ENCODE measurements at places on chromosomes 7 and 10.

- no peaks in the 10 kb centered on the region for H3K4me1 ChIP-seq
- no peak overlapping the region for H3K4me3 ChIP-seq
- H3K27ac ChIP-seq = no peak overlapping the region
- no peaks in the 10 kb centered on the region for H3K27me3 ChIP-seq
These were observed 201.3 kb upstream of the CDCA7L start for GRCh38 chr7:22146961-22147512.

GRCh38 chr10:79904671-79905321 lies 44.1 kb downstream of the SFTPD start:
- peak overlapping the region; percentile 54 for H3K4me3 ChIP-seq
- H3K27me3 ChIP-seq = no peaks in the 10 kb centered on the region
- H3K36me3 ChIP-seq = no peaks in the 10 kb centered on the region
- peaks cover 5% of the 10 kb centered on the region for H3K4me1 ChIP-seq

DNA sequence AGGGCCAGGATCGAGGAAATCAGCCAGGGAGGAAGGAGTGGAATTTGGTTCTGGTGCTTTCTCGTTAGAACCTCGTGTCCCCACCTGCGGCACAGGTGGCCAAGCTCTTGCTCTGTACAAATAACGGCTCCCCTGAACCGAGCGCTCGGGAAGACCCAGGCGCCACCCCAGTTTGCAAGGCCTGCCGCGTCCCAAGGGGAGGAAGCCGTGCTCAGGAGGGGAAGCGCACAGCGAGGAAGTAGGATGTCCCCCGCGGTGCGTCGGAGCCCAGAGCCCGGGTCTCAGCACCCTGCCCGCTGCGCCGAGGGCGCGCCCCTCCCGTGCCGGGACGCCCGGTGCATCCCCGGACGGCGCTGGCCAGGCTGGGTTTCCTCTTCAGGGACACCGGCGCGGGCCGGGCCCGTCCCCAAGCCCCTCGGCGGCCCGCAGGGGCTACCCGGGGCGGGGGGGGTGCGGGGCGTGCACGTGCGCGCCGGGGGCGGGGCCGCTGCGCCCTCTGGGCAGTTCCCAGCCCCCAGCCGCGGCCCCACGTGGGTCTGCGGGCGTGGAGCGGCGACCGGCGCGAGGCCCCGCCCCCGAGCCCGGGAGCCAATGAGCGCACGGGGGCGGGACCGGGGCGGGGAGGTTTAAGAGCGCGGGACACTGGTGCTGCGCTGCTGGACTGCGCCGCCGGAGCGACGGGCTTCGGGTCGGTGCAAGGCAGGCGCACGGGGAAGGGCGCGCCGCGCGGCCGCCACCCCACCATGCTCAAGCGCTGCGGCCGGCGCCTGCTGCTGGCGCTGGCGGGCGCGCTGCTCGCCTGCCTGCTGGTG lies at the start of gene LFNG:
LFNG (plus strand) TSS at position 656 of the 812 bp plus-strand sequence; CDS start at position 744, 88 bp downstream.
- peaks cover 55% of the 10 kb centered on the region for H3K4me1 ChIP-seq
- peak within 1 kb of the TSS; percentile 81 for H3K4me3 ChIP-seq
- H3K27ac ChIP-seq = peak within 1 kb of the TSS; percentile 14
- H3K36me3 ChIP-seq = no peaks in the 10 kb centered on the region

DNA sequence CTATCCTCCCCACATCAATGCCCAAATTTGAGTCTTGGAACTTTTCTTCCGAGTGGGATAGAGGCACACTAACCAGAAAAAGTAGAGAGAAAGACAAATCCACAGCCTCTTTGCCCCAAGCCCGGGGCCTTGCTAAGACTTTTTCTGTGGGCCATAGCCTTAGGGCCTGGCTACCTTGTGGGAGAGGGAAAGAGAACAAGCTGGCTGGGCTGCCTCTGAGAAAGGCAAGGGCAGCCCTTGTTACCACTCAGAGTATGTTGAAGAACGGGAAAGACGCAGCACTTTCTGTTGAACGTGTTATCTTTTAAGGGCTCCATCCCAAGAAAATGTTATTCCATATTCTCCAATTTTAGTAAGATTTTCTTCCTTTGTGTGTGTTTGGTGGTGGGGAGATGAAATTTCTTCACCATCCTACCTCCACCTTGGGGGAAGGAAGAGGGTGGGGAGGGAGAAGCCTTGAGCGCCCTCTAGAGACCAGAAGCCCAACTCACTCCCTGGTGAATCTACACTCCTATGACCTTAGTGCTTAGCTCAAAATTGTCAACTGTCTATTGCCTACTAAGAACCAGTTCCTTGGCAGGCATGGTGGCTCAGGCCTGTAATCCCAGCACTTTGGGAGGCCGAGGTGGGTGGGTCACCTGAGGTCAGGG lies 3.9 kb upstream of the NRF1 start:
- H3K27ac ChIP-seq = peak overlapping the region; percentile 24
- no peak for DNase-seq

- H3K4me3 ChIP-seq = no peak overlapping the region
- DNase-seq = no peak
- peaks cover 92% of the 10 kb centered on the region for H3K27me3 ChIP-seq
- no peak overlapping the region for H3K27ac ChIP-seq
- H3K36me3 ChIP-seq = no peaks in the 10 kb centered on the region
- H3K4me1 ChIP-seq = no peaks in the 10 kb centered on the region
These were observed 5.7 kb downstream of the ADARB2 start for GRCh38 chr10:1731592-1731991.

- no peaks in the 10 kb centered on the region for H3K27me3 ChIP-seq
- no peak for DNase-seq
- peaks cover 9% of the 10 kb centered on the region for H3K4me1 ChIP-seq
- H3K27ac ChIP-seq = peak overlapping the region; percentile 28
- H3K36me3 ChIP-seq = no peaks in the 10 kb centered on the region
- H3K4me3 ChIP-seq = no peak overlapping the region
These were observed 189.2 kb downstream of the FAM107B start for GRCh38 chr10:14585287-14586193.

DNA sequence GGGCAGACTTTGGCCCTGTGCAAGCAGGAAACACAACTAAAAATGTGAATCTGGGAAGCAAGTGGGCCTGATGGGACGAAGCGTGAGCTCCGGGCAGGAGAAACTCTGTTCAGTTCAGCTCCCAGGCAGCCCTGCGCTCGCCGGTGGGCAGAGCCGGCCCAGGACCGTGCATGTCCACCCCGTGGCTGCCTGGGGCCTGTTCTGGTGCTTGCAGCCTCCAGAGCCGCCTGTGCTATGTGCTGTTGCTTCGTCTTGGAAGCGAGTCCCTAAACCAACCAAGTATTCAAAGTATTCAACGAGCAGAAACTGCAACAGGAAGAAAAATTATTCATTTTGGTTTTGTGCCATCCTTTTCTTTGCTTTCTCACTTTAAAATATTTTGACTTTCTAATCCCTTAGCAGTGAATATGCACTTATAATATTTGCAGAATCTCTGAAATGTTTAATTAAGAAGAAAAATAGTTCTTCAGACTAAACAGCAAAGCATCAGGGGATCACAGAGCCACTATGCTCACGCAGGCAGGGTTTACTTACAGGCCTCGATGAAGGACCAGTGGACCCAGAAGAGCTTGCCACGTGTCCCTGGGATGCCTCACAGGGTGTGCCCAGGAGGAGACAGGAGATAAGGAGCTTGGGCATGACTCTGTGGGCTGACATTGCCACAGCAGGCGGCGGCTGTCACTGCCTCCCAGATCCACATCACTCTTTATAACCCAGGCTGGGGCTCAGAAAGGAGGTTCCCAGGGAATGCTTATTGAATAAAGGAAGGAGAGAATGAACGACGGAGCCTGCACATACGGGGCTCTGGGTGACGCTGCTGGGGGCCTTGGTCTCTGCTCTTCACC lies 45.6 kb downstream of the VIPR2 start:
- no peak for DNase-seq
- no peak overlapping the region for H3K4me3 ChIP-seq
- H3K4me1 ChIP-seq = no peaks in the 10 kb centered on the region
- H3K36me3 ChIP-seq = no peaks in the 10 kb centered on the region
- no peak overlapping the region for H3K27ac ChIP-seq
